LoVo (cell line): ENCODE measurements at places on chromosomes 4 and X.

DNA sequence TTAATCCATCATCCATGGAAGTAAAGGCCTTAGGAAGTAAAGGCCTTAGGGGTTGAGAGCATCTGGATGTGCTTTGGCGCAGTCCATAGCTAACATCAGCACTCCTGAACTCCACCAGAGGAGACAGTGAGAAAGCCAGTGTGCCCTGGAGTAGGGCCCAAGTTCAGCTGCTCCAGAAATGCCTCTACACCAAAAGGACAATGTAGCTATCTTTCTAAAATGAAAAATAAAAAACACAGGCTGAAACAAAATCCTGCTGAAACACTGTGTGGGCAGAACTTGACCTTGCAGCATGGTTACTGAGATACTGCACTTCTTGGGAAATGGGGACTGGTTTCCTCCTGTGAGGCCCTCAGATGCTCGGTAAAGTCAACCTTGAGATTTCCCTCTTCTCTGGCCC lies 29.3 kb downstream of the SH3RF1 start:
- no peak for DNase-seq

GRCh38 chr4:9937078-9937477 lies 84.2 kb downstream of the SLC2A9 start:
- no peak for DNase-seq

GRCh38 chr4:19776021-19776459 lies 475.7 kb upstream of the SLIT2 start:
- no peak for DNase-seq

DNA sequence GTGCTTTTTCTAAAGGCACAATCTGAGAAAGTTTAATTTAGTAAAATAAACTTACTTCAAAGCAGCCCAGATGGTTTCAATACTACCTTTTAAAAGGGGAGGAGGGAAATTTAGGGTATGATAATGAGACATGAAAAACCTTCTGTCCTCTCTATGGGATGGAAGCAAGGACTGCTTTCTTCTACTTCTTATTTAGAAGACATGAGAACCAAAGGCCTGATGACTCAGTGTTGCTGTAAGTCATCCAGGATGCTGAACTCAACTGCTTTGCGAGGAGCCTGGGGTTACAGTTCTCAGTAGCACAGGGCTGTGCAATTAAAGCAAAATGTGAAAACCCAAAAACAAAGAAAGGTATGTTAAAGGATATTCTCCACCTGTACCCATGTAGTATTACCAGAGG lies 140.8 kb upstream of the EDNRA start:
- DNase-seq: no peak

GRCh38 chr4:124753941-124754581 lies 41.5 kb upstream of the ANKRD50 start:
- no peak for DNase-seq
